Thyroid gland (tissue), 4 donors: ENCODE measurements at places on chromosomes 5 and 9. TPM values are rescaled to one million over a fixed set of nuclear protein-coding genes. Genes with fewer than 3 reads are reported as not detected.

The STRBP gene
- 29.3 TPM for total RNA-seq

The SLC23A1 gene
- total RNA-seq: not detected

The GABRG2 gene
- total RNA-seq: not detected

The OMD gene
- 13.9 TPM for total RNA-seq

The CLIC3 gene
- 97.7 TPM for total RNA-seq

The GRXCR2 gene
- not detected for total RNA-seq

The GABRA6 gene
- total RNA-seq: not detected

The LMX1B gene
- 2.3 TPM for total RNA-seq

The LCN9 gene
- total RNA-seq: not detected

The HMCN2 gene
- 2.1 TPM for total RNA-seq

GRCh38 chr5:134083517-134083916 lies 31.0 kb upstream of the TCF7 start:
- no peak overlapping the region for H3K27ac ChIP-seq
- no peaks in the 10 kb centered on the region for H3K4me1 ChIP-seq
- no peaks in the 10 kb centered on the region for H3K27me3 ChIP-seq

- peaks cover 15% of the 10 kb centered on the region for H3K4me1 ChIP-seq
- H3K4me3 ChIP-seq: no peak overlapping the region
- H3K27me3 ChIP-seq: no peaks in the 10 kb centered on the region
- H3K36me3 ChIP-seq: no peaks in the 10 kb centered on the region
- H3K27ac ChIP-seq: peak overlapping the region; percentile 16
Observed at GRCh38 chr9:86983249-86983619, 35.9 kb upstream of the GAS1 start.

DNA sequence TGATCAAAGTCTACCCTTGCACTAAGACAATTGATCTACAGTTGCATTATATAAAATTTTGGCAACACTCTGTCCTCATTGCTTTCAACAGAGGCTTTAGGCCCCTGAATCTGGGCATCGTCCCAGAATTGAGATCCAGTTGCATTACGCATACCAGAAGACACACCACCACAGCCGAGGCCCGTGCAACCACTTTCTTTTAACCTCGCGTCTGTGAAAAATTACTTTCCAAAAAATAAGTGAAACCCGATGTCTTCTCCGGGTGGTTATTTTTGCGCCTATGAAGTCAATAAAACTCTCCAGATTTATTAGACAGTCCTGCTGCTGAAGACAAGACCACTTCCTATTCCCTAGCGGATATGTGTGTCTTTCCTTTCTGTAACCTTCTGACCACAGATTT lies 52.1 kb upstream of the NFIB start:
- no peaks in the 10 kb centered on the region for H3K36me3 ChIP-seq
- H3K27ac ChIP-seq: no peak overlapping the region
- H3K4me1 ChIP-seq: no peaks in the 10 kb centered on the region
- H3K27me3 ChIP-seq: no peaks in the 10 kb centered on the region
- H3K4me3 ChIP-seq: no peak overlapping the region

DNA sequence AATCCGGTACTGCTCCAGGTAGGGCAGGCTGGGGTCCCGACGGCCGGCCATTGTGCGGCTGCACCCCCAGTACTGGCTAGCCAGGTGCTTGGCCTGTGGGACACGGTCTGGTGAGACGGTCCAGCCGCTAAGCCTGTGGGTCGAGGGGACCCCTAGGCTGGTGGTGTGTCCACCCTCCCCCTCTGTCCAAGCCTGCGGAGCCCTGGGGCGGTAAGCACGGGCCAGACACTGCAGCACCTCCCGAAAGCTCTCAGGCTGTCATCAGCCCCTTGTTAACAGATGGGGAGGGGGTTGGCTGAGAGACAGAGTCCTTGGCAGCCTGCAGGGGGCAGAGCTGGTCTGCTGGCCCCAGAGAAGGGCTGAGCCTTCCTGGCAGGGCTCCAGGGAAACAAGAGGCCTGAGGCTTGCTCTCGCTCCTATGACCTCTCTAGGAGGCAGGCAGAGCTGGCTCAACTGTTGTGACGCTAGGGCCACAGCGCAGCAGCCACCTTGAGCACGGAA lies 11.8 kb upstream of the MRNIP start:
- peaks cover 42% of the 10 kb centered on the region for H3K36me3 ChIP-seq
- H3K27me3 ChIP-seq: no peaks in the 10 kb centered on the region
- H3K4me1 ChIP-seq: peaks cover 6% of the 10 kb centered on the region
- H3K27ac ChIP-seq: no peak overlapping the region
- DNase-seq: peak; percentile 88
- H3K4me3 ChIP-seq: no peak overlapping the region

DNA sequence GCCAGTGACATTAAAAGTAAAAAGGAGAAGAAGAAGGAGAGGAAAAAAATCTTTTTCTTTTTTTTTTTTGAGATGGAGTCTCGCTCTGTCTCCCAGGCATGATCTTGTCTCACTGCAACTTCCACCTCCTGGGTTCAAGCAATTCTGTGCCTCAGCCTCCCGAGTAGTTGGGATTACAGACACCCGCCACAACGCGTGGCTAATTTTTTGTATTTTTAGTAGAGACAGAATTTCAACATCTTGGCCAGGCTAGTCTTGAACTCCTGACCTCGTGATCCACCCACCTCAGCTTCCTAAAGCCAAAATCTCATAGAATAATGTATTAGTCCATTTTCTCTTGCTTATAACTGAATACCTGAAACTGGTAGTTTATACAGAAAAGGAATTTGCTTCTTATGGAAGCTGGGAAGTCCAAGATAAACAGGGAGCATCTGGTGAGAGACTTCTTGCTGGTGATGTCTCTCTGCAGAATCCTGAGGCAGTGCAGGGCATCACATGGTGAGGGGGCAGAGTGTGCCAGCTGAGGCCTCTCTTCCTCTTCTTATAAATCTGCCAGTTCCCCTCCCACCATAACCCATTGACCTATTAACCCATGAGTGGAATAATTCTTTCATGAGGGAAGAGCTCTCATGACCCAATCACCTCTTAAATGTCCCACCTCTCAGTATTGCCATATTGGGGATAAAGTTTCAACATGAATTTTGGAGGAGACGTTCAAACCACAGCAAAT lies 466.3 kb downstream of the GADD45G start:
- no peaks in the 10 kb centered on the region for H3K27me3 ChIP-seq
- no peak for DNase-seq
- H3K36me3 ChIP-seq: no peaks in the 10 kb centered on the region
- H3K27ac ChIP-seq: no peak overlapping the region
- H3K4me3 ChIP-seq: no peak overlapping the region
- no peaks in the 10 kb centered on the region for H3K4me1 ChIP-seq

DNA sequence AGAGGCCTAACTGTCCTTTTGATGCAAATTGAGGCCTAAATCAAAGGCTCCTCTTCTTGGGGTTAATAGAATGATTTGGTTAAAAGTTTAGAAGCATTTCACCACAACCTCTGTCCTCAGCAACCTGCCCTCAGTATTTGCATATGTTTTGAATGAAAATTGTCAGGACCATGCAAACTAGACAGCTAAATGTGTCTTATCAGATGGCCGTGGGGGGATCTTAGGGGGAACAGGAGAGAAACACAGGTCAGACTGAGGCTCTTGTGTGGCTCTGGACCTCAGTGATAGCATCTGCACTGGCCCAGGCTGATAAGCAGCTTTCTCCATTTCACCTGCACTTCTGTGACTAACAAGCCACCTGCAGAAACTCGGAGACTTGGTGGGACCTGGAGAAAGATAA lies 49.0 kb downstream of the FOXI1 start:
- H3K4me1 ChIP-seq: peaks cover 11% of the 10 kb centered on the region
- H3K27me3 ChIP-seq: no peaks in the 10 kb centered on the region
- no peak for DNase-seq

- H3K27ac ChIP-seq: peak overlapping the region; percentile 95
- no peaks in the 10 kb centered on the region for H3K36me3 ChIP-seq
- H3K4me1 ChIP-seq: peaks cover 58% of the 10 kb centered on the region
- no peak overlapping the region for H3K4me3 ChIP-seq
Observed at GRCh38 chr5:10702040-10702629, 58.9 kb downstream of the DAP start.

- peaks cover 17% of the 10 kb centered on the region for H3K4me1 ChIP-seq
- no peaks in the 10 kb centered on the region for H3K36me3 ChIP-seq
- H3K27ac ChIP-seq: no peak overlapping the region
- DNase-seq: no peak
Observed at GRCh38 chr5:178246624-178247279, 14.2 kb upstream of the PHYKPL start.

- H3K36me3 ChIP-seq: no peaks in the 10 kb centered on the region
- H3K27ac ChIP-seq: no peak overlapping the region
- no peaks in the 10 kb centered on the region for H3K4me1 ChIP-seq
- H3K4me3 ChIP-seq: no peak overlapping the region
- H3K27me3 ChIP-seq: no peaks in the 10 kb centered on the region
Observed at GRCh38 chr9:116870566-116870965, 183.5 kb downstream of the TRIM32 start.

- no peak overlapping the region for H3K4me3 ChIP-seq
- H3K4me1 ChIP-seq: no peaks in the 10 kb centered on the region
- H3K27ac ChIP-seq: no peak overlapping the region
- no peaks in the 10 kb centered on the region for H3K36me3 ChIP-seq
- DNase-seq: no peak
Observed at GRCh38 chr5:107232788-107233187, 437.9 kb downstream of the EFNA5 start.

DNA sequence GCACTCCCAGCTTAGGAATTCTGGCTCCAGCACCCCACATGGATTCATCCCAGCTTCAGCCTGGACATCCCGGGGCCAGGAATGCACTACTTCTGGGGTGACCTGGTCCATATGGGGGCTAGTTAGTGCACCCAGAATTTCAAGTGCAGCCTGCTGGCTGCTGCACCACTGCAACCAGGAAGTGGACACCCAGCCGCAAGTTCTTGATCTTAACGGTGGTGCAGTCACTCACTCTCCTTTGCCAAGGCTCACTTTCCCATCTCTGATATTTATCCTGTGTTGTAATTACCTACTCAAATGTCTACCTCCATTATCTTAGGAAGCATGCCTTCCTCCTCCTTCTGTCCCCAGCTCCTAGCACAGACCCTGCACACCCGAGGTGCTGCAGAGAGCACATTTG lies 26.2 kb upstream of the RAB14 start:
- H3K27me3 ChIP-seq: no peaks in the 10 kb centered on the region
- no peaks in the 10 kb centered on the region for H3K4me1 ChIP-seq
- no peaks in the 10 kb centered on the region for H3K36me3 ChIP-seq
- H3K27ac ChIP-seq: no peak overlapping the region

GRCh38 chr5:145854651-145855258 lies 18.1 kb downstream of the GRXCR2 start:
- no peaks in the 10 kb centered on the region for H3K27me3 ChIP-seq
- H3K36me3 ChIP-seq: no peaks in the 10 kb centered on the region
- H3K4me1 ChIP-seq: peaks cover 25% of the 10 kb centered on the region
